Skin of body (tissue), 3 donors: ENCODE measurements at places on chromosomes 7 and 10. TPM values are rescaled to one million over a fixed set of nuclear protein-coding genes. Genes with fewer than 3 reads are reported as not detected.

The NEBL gene
- total RNA-seq: 29.3 TPM

- no peak for DNase-seq
These were observed 155.0 kb downstream of the RNF216 start for GRCh38 chr7:5626498-5626897.

GRCh38 chr7:138116141-138116540 is 39.9 kb downstream of the AKR1D1 start:
- no peak for DNase-seq

DNA sequence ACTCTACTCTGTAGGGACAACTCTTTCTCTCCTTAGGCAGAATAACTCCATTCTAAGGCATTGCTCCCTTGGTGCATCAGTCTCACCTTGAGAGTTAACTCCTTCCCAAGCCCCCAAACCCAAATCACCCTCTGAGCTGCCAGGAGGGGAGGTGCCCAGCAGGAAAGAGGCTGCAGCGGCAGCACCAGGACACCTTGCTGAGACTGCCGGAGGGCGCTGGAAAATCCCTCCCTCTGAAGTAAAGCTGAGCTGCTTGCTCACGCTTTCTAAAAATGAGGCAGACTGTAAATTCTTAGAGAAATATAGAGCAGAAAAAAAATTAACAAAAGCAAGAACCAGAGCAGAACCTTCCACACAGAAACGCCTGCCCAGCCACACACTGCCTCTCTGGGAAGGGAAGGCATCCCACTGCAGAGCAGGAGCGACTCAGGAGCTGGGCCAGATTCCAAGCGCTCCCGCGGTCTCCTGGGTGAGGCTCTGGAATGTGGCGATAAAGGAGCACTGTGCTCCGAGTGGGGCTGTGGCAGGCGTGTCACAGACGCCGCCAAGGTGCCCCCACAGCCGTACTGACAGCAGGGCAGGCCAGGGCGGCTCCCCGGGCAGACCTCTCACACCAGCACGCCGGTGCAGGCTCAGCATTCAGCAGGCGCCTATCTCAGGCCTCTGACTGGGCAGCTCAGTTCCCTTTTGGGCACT is 202.1 kb downstream of the TNS3 start:
- DNase-seq: no peak

DNA sequence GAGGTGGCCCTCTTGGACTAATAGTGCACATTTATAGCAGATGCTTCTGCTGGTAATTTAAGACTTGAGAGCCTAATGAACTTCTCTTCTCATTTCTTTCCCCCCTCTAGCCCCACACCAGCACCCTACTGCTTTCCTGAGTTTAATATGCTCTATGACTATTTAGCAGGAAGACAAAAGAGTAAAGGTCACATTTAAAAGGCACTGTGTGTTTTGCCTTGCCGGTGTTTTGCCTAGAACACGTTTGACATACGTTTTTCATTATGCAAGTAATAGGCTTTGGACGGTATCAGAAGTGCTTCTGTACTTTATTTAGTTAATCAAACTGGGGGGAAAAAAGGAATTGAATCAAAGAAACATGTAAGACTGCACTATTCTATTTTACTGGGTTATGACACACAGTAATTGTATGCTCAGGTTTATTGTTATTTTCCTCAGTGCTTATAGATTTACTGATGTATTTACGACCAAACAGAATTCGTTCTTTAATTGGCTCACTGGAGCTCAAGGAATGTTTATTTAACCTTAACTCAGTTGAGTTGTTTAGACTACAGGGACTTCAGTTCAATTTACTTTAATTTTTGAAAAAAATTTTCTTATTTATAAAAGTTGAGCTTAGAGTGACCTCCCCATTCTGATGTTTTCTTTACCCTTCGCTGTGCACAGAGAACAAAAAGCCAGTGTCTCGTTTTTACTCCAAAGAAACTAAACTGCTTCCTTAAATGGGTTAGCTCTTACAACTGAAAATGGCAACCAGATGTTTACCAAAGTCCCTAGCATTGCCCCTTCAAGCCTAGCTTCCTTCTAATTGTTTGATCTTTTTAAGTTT is 35.4 kb downstream of the CPED1 start:
- peak; percentile 65 for DNase-seq
